ENCODE measurements at places on chromosomes 4 and X.

GRCh38 chrX:148568763-148569162, 68.3 kb downstream of the AFF2 start:
- DNase-seq = no peak

DNA sequence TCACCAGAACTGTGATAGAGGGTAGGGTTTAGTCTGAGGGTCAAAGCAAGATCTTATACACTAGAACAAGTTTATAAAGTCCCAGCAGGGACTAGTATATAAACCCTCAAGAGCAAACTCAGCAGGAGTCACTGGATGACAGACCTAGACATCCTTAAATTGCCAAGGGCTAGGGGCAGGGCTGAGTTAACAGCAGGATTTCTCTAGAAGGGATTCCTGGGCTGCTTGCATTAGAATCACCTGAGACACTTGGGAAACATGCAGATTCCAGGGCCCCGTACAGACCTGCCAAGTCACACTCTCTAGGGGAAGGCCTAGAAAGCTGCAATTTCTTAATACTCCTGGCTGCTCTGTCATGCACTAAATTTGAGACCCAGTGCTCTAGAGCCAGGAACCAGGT, 6.6 kb upstream of the GPR50 start:
- DNase-seq = no peak

GRCh38 chrX:55127692-55128091, 38.9 kb downstream of the PAGE2 start:
- peak; percentile 37 for DNase-seq

GRCh38 chr4:88729146-88729760, 31.6 kb upstream of the NAP1L5 start:
- no peak for DNase-seq

GRCh38 chrX:153573984-153574383, 25.0 kb downstream of the CCNQ start:
- no peak for DNase-seq

DNA sequence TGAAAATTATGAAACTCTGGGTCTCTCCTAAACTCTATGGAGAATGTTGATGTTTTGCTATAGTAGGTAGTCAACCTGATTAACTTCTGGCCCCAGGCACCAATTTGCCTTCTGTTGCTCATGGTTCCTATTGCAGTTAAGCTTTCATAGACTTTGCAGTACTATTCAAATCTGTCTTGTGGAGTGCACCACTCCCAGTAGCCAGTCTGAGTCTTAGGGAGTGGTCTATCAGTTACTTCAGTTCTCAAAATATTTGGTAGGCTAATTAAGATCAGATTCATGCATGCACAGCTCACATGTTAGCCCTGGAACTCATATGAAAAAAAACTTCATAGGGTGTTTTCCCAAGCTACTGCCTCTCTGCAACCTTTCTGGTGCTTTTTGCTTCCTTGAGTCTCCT, 53.3 kb downstream of the BMP15 start:
- no peak for DNase-seq

- DNase-seq = no peak
Observed at GRCh38 chrX:2360731-2361130, 140.0 kb downstream of the DHRSX start.

DNA sequence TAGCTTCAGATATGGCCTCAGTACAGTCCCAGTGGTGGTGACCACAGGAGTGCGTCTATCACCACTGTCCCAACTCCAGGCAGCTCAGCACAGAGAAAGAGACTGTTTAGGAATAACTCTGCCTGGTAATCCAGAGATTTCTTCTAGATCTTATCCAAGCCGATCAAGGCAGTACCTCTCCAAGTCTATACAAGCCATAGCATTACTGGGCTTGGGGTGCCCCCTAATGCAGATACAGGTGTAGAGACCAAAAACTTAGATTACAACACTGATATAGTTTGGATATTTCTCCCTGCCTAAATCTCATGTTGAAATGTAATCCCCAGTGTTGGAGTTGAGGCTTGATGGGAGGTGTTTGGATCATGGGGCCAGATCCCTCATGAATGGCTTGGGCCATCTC, 100.9 kb downstream of the PTCHD1 start:
- no peak for DNase-seq

GRCh38 chr4:156374069-156374468, 420.4 kb upstream of the CTSO start:
- DNase-seq = no peak

DNA sequence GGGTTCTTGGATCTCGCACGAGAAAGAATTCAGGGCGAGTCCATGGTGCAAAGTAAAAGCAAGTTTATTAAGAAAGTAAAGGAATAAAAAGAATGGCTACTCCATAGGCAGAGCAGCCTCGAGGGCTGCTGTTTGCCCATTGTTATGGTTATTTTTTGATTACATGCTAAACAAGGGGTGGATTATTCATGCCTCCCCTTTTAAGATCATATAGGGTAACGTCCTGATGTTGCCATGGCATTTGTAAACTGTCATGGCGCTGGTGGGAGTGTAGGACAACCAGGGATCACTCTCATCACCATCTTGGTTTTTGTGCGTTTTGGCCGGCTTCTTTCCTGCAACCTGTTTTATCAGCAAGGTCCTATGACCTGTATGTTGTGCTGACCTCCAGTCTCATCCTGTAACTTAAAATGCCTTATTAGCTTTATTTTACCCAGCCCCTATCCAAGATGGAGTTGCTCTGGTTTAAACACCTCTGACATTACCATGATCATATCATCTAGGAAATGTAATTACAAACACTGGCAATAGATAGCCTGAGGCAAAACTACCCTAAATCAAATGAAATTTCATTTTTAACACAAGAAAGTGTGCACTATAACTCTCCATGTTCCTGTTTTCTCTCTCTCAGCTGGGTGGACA, 94.3 kb upstream of the ATXN3L start:
- no peak for DNase-seq

GRCh38 chrX:10507876-10508275, 112.5 kb downstream of the MID1 start:
- peak; percentile 39 for DNase-seq

DNA sequence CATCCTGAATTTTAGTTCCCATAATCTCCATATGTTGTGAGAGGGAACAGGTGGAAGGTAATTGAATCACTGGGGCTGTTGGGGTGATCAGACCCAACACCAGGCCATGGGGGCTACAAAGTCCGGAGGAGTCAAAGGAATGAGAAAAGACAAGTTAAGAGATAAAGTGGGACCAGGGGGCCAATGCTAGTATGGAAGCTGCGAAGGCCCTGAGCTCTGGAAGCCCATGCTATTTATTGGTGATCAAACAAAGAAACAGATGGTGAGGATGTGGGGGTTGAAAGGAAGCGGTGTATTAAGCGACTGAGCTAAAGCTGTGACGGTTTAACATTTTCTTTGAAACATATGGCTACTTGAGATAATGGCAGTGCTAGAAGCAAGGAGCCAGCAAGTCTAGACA, 132.8 kb downstream of the PDGFC start:
- DNase-seq = no peak

GRCh38 chrX:116009346-116009745, 161.2 kb upstream of the AGTR2 start:
- DNase-seq = no peak

DNA sequence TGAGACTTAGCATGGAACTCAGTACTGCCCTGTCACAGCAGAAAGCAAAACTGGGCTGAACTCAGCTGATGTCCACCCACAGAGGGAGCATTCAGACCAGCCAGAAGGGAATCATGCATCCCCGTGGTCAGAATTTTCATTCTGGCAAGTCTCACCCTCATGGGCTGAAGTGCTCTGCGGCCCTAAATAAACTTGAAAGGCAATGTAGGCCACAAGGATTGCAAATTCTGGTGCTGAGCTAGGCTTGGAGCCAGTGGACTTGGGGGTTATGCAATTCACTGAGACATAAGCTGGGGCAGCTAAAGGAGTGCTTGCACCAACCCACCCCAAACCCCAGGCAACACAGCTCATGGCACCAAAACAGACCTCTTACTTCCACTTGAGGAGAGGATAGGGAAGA, 494.1 kb downstream of the GABRG1 start:
- no peak for DNase-seq

GRCh38 chrX:15301924-15302323, 13.5 kb downstream of the ASB11 start:
- DNase-seq = peak; percentile 42

DNA sequence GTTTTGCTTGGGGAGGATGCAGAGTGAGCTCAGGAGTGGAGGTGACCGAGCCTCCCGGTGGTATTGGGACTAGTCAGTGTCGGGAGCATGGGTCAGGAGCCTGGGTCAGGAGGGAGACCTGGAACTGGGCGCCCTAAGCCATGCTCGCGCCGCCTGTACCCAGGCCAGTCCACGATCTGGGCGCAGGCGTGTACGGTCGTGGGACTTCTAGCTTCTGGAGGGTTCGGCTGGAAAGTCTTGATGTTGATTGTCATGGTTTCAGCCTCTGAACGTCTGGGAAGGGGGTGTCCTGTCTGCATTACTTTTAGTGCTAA, 244 bp downstream of the EIF2S3 start:
- no peak for DNase-seq

- peak; percentile 56 for DNase-seq
Observed at GRCh38 chr4:24924309-24924781, 11.5 kb upstream of the CCDC149 start.

- DNase-seq = no peak
Observed at GRCh38 chr4:41104155-41104554, 110.2 kb downstream of the APBB2 start.

GRCh38 chrX:37454537-37455285, 105.5 kb downstream of the PRRG1 start:
- peak; percentile 82 for DNase-seq

DNA sequence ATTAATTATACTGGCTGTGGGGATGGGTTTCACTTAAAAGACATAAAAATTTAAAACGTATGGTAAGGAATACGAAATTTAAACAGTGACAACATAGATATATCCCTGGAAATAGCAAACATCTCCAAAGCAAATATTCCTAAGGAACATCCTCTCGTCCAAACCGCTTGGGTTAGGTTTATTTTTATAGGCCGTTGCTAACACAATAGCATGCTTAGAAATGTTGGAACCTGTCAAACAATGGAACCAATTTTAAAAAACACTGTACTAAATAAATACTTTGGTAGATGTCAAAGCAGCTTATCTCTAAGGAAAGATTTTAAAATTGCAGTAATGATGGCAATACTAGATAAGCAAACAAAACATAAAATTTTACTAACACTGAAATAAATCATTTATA, 45.4 kb downstream of the SEC24D start:
- no peak for DNase-seq

- peak; percentile 32 for DNase-seq
Observed at GRCh38 chrX:1581132-1581531, 10.3 kb upstream of the AKAP17A start.
